ENCODE measurements at places on chromosomes 6 and 20. TPM values are rescaled to one million over a fixed set of nuclear protein-coding genes. Genes with fewer than 3 reads are reported as not detected.

The THBS2 gene
- 19.9 TPM for total RNA-seq

The RAB44 gene
- total RNA-seq = not detected

The BANF2 gene
- total RNA-seq = not detected

The RIMS1 gene
- total RNA-seq = 0.07 TPM

The CRISP2 gene
- total RNA-seq = not detected

The TCP11 gene
- total RNA-seq = not detected

The ADAM33 gene
- not detected for total RNA-seq

The LY6G6F gene
- not detected for total RNA-seq

The SERPINB1 gene
- total RNA-seq = 1.4 TPM

The RPL10A gene
- total RNA-seq = 2,516 TPM

The ESR1 gene
- 0.03 TPM for total RNA-seq

The HLA-DPB1 gene
- total RNA-seq = 33.5 TPM

The NRSN2 gene
- total RNA-seq = 18.8 TPM

The LY86 gene
- total RNA-seq = not detected

The ZDHHC14 gene
- total RNA-seq = 8.1 TPM

The PKHD1 gene
- not detected for total RNA-seq

The CST7 gene
- total RNA-seq = 1.0 TPM

The FOXA2 gene
- 4.2 TPM for total RNA-seq

The C20orf141 gene
- total RNA-seq = 0.50 TPM

The CFB gene
- total RNA-seq = not detected

The GZF1 gene
- total RNA-seq = 11.4 TPM

The MEA1 gene
- total RNA-seq = 98.7 TPM

The DEFB132 gene
- total RNA-seq = not detected

The EPHA7 gene
- total RNA-seq = 0.03 TPM

The CCN5 gene
- not detected for total RNA-seq

The PTGIS gene
- not detected for total RNA-seq

The FOXC1 gene
- total RNA-seq = 6.5 TPM

The LPIN3 gene
- total RNA-seq = 0.07 TPM

The GSTA1 gene
- total RNA-seq = not detected

The FRMD1 gene
- total RNA-seq = not detected

The PTCHD4 gene
- total RNA-seq = 9.0 TPM

The AHCY gene
- 202 TPM for total RNA-seq

Measured in HT1080 (cell line).